ENCODE measurements at places on chromosomes 12 and 14. TPM values are rescaled to one million over a fixed set of nuclear protein-coding genes. Genes with fewer than 3 reads are reported as not detected.

The KLHDC1 gene
- total RNA-seq: 14.4 TPM

The ARHGDIB gene
- 54.2 TPM for total RNA-seq

The GYS2 gene
- total RNA-seq: not detected

The SLC25A21 gene
- total RNA-seq: 1.1 TPM

The CLEC4E gene
- total RNA-seq: 5.3 TPM

The ARHGAP9 gene
- 9.2 TPM for total RNA-seq

DNA sequence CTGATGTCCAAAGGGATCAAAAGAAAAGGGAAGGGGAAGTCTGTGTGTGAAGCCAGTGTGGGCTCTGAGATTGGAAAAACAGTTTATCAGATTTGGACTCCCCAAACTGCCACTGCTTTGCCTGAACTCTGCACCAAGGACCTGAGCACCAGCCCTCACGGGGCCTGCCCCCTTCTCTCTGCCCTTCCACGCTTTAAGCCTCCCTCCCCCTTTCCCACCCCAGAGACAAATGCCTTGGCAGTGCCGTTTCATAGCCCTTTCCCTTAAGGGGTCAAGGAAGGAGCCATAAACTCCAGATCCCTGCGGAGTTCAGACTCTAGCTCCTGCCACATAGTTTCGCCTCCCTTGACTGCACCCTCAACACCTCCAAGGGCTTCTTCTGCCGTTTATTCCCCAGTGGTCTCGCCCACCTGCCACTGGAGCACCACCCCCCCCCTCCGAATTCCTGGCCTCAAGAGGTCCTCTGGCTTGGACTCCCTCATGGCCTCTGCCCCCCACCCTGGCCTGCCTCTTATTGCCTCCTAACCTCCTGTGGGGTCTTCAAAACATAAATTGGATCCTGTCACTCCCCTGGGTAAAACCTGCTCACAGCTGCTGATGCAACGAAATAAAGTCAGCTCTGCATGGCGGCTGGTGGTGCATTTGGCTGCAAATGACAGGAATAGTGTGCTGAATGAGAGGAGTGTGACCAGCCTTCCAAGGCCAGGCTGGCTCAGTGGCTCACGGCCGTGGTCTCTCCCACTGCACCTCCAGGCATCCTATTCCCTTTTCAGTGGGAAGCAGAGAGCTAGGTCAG is 18.8 kb downstream of the SLC25A29 start:
- H3K4me1 ChIP-seq: peaks cover 11% of the 10 kb centered on the region
- no peak for DNase-seq
- no peaks in the 10 kb centered on the region for H3K27me3 ChIP-seq
- peaks cover 9% of the 10 kb centered on the region for H3K36me3 ChIP-seq
- no peak overlapping the region for H3K4me3 ChIP-seq

DNA sequence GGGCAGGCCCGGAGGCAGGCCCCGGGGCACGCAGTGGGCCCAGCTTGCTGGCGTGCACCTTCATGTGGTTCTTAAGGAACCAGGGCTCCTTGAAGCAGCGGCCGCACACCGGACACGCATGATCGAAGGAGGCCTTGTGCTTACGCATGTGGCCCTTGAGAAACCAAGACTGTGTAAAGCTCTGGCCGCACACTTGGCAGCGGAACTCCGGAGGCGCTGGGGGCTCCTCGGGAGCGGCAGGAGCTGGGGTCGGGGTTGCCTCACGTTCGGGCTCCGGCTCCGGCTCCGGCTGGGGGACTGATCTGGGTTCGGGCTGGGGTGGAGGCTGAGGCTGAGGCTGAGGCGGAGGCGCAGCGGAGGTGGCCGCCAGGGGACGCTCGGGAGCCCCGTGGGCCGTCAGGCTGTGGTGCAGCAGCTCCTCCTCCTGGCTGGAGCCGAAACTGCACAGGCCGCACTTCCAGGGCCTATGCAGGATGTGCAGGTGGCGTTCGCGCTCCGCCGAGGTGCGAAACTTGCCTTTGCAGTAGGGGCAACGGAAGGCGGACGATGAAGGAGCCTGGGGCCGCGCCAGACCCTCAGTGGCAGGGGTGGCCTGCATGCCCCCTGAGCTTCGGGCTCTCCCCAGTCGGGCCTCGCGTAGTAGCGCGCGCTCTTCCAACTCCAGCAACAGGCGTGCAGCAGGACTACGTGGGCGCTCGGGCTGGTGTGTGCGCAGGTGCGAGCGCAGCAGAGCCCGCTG is 6.0 kb downstream of the ZNF219 start:
- H3K27me3 ChIP-seq: no peaks in the 10 kb centered on the region
- peaks cover 27% of the 10 kb centered on the region for H3K36me3 ChIP-seq
- DNase-seq: peak; percentile 91
- H3K27ac ChIP-seq: peak overlapping the region; percentile 58
- no peak overlapping the region for H3K4me3 ChIP-seq

DNA sequence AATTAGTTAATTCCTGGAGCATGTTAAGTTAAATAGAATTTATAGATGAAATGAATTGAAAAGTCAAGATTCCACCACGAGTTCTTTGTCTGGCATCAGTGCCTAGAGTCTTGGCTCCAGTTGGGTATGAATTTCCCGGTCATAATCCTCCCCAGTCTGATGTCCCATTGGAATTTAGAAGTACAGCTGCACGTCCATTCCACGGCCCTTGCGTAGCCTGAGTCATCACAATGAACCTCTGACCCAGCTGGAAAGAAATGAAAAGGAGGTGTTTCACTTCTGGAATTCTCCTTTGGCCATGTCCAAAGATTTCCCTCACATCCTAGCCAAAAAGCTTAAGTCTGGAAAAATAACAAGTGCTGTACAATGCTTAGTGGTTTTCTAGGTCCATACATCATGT is 122.7 kb downstream of the KICS2 start:
- H3K27me3 ChIP-seq: no peaks in the 10 kb centered on the region
- peak overlapping the region; percentile 76 for H3K27ac ChIP-seq
- H3K4me3 ChIP-seq: no peak overlapping the region

- H3K27me3 ChIP-seq: peaks cover 6% of the 10 kb centered on the region
- H3K4me3 ChIP-seq: no peak overlapping the region
- H3K27ac ChIP-seq: no peak overlapping the region
- H3K36me3 ChIP-seq: no peaks in the 10 kb centered on the region
Measured at GRCh38 chr12:117970334-117970733, 1.5 kb upstream of the KSR2 start.

GRCh38 chr12:60169904-60170303 is 574.1 kb downstream of the SLC16A7 start:
- no peaks in the 10 kb centered on the region for H3K4me1 ChIP-seq
- H3K27ac ChIP-seq: no peak overlapping the region
- DNase-seq: no peak
- H3K27me3 ChIP-seq: no peaks in the 10 kb centered on the region
- H3K36me3 ChIP-seq: no peaks in the 10 kb centered on the region

- no peaks in the 10 kb centered on the region for H3K4me1 ChIP-seq
- no peak for DNase-seq
- no peak overlapping the region for H3K27ac ChIP-seq
- H3K36me3 ChIP-seq: no peaks in the 10 kb centered on the region
- no peaks in the 10 kb centered on the region for H3K27me3 ChIP-seq
Measured at GRCh38 chr14:29282169-29282568, 515.6 kb downstream of the FOXG1 start.

DNA sequence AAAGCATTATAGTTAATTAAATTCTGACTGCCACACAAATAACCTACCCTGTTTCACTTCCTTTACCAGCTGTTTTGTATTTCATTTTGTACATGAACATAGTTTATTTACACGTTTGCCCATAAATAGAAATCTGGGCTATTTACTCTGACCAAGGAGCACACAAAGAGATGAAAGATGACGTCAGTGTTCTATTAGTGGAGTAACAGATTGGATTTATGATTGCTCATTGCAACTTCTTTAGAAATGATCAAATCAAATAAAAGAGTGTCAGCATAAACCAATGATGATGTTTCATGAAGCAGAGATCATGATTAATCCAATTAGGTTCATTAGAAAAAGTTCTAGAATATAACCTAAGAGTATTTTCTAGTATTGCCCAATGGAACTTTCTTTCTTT is 12.0 kb upstream of the RTL1 start:
- H3K4me1 ChIP-seq: no peaks in the 10 kb centered on the region
- H3K36me3 ChIP-seq: no peaks in the 10 kb centered on the region
- DNase-seq: no peak
- H3K4me3 ChIP-seq: no peak overlapping the region
- no peak overlapping the region for H3K27ac ChIP-seq

GRCh38 chr14:45715946-45716345 is 462.9 kb upstream of the MIS18BP1 start:
- no peaks in the 10 kb centered on the region for H3K27me3 ChIP-seq
- DNase-seq: no peak
- H3K36me3 ChIP-seq: no peaks in the 10 kb centered on the region
- H3K4me1 ChIP-seq: no peaks in the 10 kb centered on the region
- no peak overlapping the region for H3K27ac ChIP-seq

- no peak for DNase-seq
- no peaks in the 10 kb centered on the region for H3K27me3 ChIP-seq
- no peaks in the 10 kb centered on the region for H3K4me1 ChIP-seq
- no peak overlapping the region for H3K27ac ChIP-seq
- H3K4me3 ChIP-seq: no peak overlapping the region
- no peaks in the 10 kb centered on the region for H3K36me3 ChIP-seq
Measured at GRCh38 chr14:88016768-88017167, 11.8 kb downstream of the GPR65 start.

DNA sequence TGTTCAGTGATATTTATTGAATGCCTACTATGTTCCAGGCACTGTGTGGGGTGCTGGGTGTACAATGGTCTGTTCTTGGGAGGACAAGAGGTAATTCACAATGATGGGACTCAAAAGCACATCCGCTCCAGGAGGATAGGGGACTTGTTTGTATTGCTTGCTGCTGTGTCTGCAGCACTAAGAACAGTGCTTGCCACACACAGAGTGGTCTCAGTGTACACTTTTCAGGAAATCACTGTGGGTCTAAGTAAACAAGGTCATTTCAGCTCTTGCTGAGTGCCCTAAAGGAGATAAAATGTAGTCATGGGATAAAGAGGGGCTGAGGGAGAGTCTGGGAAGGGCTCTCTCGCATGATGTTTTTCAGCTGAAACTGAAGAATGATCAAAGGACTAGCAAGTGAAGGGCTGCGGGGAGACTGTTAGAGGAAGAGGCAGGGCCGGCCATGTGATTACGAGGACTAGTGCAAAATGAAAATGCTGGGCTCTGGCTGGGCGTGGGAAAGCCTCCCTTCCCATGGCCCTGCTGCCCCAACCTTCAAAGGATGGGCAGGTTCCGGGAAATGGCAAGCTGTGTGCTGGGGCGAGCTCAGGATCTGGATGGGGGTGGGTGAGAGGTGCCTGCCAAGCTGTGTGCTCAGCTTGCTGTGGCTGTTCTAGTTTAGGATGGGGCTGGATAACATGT is 39.1 kb downstream of the ADCK1 start:
- no peak for DNase-seq
- no peaks in the 10 kb centered on the region for H3K27me3 ChIP-seq
- no peak overlapping the region for H3K4me3 ChIP-seq
- no peak overlapping the region for H3K27ac ChIP-seq
- peaks cover 5% of the 10 kb centered on the region for H3K36me3 ChIP-seq
- no peaks in the 10 kb centered on the region for H3K4me1 ChIP-seq

- no peaks in the 10 kb centered on the region for H3K27me3 ChIP-seq
- no peak for DNase-seq
- H3K4me1 ChIP-seq: no peaks in the 10 kb centered on the region
- no peak overlapping the region for H3K4me3 ChIP-seq
- no peak overlapping the region for H3K27ac ChIP-seq
- no peaks in the 10 kb centered on the region for H3K36me3 ChIP-seq
Measured at GRCh38 chr12:99695050-99695449, 47.5 kb downstream of the GARIN6 start.

DNA sequence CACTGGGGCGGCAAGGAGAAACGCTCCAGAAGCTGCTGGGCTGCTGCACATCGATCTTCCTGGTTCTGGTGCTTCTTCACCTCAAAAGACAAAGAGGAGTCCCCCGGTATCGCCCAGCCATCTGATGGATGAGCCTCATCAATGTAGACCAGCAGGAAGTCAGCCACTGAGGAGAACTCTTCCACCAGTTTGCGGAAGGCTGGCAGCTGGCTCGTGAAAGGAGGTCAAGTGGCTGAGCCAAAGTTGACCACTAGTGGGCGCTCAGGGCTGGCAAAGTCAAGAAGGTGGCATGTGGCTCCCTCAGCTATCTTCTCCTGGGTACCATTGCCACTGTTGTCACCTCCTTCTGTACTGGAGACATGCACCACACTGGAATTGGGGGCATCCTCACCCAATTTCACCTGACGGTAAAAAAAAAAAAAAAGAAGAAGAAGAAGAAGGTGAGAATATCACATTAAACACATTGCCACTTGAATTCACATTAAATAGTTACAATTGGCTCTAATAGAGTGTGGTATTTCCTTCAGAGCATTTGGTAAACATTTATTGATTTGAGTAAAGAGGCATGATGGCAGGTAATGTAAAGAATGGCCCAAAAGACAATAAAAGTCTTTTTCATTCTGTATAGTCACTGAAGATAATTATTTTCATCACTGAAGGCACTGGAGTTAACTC is 8.3 kb downstream of the DIO2 start:
- H3K27ac ChIP-seq: no peak overlapping the region
- no peak for DNase-seq
- H3K36me3 ChIP-seq: no peaks in the 10 kb centered on the region
- H3K4me1 ChIP-seq: no peaks in the 10 kb centered on the region
- H3K4me3 ChIP-seq: no peak overlapping the region
- no peaks in the 10 kb centered on the region for H3K27me3 ChIP-seq

DNA sequence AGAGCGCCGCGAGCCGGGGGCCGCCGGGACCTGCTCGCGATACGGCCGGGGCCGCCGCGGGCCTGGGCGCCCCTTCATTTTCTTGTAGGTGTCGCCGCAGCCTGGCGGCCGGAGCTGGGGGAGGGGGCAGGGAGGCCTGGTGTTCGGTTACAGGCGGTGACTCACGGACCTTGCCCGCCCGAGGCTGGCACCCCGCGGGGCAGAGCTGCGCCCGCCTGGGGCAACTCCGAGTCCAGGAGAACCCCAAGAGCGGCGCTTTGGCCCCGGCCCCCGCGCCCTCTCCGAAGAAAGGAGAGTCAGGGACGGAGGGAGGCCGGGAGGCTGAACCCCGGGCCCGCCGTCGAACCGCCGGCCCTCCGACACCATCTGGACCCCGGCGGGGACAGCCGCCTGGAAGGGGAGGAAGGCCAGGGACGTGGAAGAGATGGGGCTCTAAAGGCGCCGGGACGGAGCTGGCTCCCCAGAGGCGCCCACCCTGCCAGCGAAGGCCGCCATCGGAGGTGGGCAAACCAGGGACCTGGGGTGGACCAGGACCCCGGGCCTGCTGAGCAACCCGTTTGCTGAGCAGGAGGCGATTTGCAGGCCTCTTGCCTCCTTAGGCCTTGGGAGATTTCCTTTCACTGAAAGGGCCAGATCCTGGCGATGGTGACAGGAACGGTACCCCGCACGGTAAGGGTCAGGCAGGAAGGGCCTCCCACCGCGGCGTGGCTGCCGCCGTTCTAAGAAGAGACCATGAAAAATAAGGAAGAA is 843 bp upstream of the NUAK1 start:
- H3K27me3 ChIP-seq: no peaks in the 10 kb centered on the region
- peak overlapping the region; percentile 64 for H3K4me3 ChIP-seq
- H3K36me3 ChIP-seq: no peaks in the 10 kb centered on the region
- H3K27ac ChIP-seq: peak overlapping the region; percentile 82

- H3K27ac ChIP-seq: no peak overlapping the region
- no peaks in the 10 kb centered on the region for H3K27me3 ChIP-seq
- DNase-seq: no peak
- no peaks in the 10 kb centered on the region for H3K36me3 ChIP-seq
- H3K4me1 ChIP-seq: peaks cover 14% of the 10 kb centered on the region
- H3K4me3 ChIP-seq: no peak overlapping the region
Measured at GRCh38 chr14:55599250-55599879, 19.4 kb downstream of the KTN1 start.

GRCh38 chr12:57320639-57321038 is 69.7 kb upstream of the STAC3 start:
- DNase-seq: no peak
- H3K4me1 ChIP-seq: no peaks in the 10 kb centered on the region
- no peak overlapping the region for H3K4me3 ChIP-seq
- H3K27me3 ChIP-seq: no peaks in the 10 kb centered on the region

Measured in sigmoid colon (tissue), 7 donors.